ENCODE measurements at places on chromosomes 12 and 14.

- DNase-seq = no peak
These were observed 76.2 kb upstream of the FRMD6 start for GRCh38 chr14:51575349-51576116.

DNA sequence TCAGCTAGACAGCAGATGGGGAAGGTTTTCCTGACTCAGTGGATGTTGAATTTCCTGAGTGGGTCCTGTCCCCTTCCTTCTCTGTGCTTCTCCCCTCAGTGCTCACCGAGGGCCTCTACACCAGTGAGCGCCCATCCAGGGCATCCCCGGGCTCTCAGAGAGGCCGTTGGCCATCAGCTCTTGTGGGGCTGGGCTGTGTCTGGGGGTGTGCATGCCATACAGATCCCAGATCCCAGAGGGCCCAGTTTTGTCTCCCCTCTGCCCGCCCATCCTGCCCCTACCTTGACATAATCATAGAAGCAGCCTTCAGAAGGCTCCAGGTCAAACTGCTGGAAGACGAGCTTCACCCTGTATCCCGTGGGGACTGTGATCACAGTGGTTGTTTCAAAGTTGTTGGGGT, 1.1 kb downstream of the C1R start:
- no peak for DNase-seq

GRCh38 chr12:92034083-92034482, 111.6 kb downstream of the BTG1 start:
- no peak for DNase-seq

DNA sequence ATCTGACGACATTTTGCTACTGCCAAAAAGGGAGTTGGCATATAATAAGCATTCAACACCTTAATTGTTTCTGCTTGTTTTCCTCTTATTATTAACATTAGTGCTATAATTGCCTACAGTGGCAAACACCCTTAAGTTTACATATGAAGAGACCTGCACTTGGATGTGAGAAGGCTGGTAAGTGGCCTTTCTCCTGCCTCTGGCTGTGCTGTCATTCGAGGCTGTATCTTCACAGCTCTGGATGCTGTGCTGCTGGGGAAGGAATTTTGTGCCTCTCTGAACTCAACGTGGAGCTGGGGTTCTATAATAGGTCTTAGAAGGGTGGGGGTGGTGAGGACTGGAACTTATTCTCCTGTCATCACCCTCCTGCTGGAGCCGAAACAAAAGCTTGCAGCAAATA, 385.9 kb downstream of the EMP1 start:
- DNase-seq = no peak

DNA sequence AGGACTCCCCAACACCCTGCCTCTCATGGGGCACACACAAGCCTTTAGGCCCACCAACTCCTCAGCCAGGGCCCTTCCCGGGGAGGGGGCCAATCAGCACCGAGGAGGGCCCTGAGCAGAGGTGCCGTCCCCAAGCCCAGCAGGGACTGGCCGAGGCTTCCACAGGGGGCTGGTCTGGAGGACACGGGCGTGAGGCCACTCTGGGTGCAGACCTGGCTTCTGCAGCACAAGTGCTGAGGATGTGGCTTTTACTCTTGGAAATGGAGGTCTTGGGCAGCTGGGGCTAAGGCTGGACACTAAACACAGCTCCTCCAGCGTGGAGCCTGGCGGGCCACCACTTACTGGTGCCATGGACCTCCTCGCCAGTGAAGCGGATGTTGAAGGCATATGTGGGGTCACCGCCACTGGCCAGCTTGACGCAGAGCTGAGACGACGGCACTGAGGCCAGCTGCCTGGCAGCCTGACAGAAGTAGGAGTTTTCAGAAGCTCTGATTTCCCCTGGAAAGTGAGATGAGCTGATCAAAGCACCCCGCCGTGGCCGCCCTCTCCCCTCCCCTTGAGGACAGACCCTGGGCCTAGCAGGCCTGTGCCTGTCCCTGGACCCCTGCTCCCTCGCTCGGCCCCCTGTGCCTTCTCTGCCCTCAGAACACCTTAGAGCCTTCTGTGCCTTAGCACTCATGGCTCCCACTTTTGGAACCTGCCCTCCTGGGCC, 44.0 kb downstream of the TRAFD1 start:
- DNase-seq = no peak

DNA sequence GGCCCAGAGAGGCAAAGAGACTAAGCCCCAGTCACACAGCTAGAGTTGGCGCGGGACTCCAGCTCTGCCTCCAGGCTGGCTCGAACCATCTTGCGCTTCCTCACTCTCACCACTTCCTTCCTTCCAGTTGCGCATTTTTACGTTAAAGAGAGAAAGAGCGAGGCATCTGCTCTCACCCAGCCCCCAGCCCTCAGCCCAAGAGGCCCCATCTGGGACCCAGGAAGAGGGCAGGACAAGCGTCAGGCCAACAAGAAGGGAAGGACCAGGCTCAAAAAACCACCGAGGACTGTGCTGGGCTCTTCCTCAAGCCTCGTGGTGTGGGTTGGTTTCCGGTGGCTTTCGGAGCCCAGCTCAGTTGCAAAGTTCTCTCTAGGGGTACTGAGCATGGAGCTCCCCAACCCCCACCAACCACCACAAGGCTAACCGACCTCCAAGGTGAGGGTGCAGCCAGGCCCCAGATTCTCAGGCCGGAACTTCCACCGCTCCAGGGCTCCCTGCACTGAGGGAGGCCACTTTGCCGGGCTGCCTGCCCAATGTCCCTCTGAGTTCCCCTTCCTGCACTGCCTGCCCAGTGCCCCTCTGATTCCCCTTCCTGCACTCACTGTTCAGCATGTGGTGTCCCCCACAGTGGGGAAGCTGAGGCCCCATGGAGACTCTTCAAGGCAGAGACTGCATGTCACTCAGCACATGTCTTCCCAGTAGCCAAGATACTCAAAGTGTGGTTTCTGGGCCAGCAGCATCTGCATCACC, 35.9 kb downstream of the TESC start:
- DNase-seq = peak; percentile 59

GRCh38 chr14:73100334-73100733, 36.0 kb upstream of the PSEN1 start:
- DNase-seq = no peak

- no peak for DNase-seq
These were observed 107.2 kb downstream of the RAD51B start for GRCh38 chr14:67926821-67927220.

GRCh38 chr14:77838831-77839511, 39.1 kb downstream of the ADCK1 start:
- no peak for DNase-seq

- DNase-seq = no peak
These were observed 70.4 kb downstream of the KCNC2 start for GRCh38 chr12:75139196-75139595.

- DNase-seq = no peak
These were observed 60.6 kb downstream of the GUCY2C start for GRCh38 chr12:14635776-14636175.

DNA sequence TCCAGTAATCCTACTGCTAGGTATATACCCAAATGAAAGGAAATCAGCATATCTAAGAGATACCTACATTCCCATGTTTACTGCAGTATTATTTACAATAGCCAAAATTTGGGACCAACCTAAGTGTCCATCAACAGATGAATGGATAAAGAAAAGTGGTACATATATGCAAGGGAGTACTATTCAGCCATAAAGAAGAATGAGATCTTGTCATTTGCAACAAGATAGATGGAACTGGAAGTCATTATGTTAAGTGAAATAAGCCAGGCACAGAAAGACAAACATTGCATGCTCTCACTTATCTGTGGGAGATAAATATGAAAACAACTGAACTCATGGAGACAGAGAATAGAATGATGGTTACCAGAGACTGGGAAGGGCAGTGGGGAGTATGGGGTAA, 109.5 kb downstream of the INSM2 start:
- DNase-seq = no peak

DNA sequence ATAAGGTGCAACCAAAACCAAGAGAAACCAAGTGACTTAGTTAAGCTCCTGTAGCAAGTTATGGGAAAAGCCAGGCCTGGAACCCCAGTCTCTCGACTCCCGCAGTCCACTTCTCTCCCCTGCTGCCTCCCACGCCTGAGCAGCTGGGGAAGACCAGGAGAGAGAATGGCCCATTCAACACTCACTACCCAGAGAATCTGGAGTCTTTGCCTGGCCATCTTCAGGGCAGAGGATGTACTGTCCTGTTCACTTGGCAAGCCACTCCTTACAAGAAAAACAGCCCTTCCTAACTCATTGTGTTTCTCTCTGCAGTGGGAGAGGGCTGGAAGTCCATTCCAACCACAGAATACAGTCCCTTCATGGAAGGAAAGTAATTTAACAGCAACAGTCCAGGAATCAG, 1.8 kb downstream of the PITPNM2 start:
- DNase-seq = no peak

DNA sequence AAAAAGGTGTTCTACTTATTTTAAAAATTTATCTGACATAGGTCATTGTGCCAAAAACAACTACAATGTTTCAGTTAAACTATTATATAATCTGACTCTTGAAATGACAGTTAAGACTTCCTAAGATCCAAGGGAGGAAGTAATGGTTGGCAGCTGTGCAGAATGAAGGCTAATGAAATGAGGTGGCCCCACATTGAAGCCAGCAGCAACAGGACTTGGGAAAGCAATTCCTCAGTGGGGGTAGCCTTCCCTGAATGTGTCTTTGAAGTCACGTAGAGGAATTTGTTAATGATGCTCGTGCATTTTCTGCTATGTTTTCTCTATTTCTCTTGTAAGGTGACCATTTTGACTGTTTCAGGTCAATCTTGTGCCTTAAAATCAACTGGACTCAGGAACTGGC, 162.4 kb upstream of the DAAM1 start:
- DNase-seq = no peak

GRCh38 chr12:8773461-8773860, 49.0 kb upstream of the A2ML1 start:
- DNase-seq = no peak

DNA sequence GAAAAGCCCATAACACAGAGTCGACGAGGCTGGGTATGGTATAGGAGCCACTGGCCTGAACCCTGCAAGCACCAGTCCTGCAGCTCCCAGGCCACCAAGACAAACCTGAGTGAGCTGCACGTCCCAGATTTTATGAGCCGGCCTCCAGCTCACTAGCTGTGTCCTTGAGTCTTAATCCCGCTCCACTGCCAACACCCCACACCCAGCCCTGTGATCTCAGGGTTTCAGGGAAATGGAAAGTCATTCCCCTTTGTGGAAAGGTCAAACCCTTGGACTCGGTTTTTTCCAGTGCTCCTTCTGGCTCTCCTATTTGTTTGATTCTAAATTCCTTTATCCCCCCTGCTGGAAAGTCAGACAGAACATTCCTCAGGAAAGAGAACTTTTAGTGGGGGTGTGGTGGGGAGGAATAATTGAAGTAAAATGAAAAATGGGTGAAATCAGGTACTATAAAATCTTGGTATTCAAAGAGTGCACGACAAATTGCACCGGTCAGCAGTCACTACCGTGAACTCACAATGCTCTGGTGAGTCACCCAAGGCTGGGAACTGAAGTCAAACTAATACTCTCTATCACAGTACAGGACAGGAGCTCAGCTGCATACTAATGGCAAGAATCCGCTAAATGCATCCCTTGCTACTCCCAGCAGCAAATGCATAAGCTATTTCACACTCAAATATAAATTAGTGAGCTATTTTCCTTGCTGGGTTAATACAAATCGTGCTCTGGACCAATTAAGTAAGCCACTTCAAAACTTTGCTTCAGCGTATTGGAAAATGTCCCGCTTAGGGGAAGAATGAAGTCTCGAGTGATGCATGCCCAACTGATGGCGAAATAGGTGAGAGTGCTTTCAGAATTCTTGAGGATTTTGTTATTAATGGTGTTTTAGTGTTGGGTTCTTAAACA, 9.0 kb downstream of the PITPNM2 start:
- DNase-seq = no peak

GRCh38 chr14:55929136-55929535, 189.1 kb upstream of the PELI2 start:
- no peak for DNase-seq

- no peak for DNase-seq
These were observed 22.3 kb downstream of the GALNT8 start for GRCh38 chr12:4742416-4742970.

DNA sequence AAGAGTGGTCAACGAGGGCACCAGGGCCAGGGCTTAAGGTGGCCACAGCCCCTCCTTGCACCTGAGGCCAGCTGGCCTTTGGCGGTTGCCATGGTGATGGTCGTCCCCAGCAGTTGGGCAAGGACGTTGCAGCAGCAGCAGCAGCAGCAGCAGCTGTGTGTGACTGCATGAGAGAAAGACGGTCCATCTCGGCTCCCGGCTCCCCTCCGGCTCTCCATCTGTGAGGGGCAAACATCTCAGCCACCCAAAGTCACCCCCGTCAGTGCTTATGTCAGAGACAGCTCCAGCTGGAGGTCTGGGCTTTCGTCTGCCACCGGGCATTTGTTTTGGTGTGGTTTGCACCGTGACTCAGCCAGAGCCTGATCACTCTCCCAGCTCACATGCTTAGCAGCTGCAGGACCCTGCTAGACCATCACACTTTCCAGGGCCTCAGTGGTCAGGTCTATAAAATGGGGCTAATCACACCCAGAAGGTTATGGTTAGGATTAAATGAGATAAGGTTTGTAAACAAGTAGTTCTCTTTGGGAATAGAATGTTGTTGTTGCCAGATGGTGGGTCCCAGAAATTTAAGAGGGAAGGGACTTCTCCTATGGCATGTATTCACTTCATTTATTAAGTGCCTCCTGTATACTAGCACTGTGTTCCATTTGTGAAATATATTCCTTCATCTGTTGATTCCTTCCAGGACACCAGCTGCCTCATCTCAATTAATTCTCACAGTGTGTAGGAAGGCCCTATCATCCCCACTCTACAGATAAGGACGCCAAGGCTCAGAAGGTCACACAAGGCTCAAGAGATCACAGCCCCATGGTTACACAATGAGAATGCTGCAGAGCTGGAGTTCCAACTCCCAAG, 212.6 kb upstream of the LHX5 start:
- no peak for DNase-seq

GRCh38 chr12:21801522-21802288, 27.2 kb upstream of the KCNJ8 start:
- DNase-seq = no peak

- no peak for DNase-seq
These were observed 208.6 kb downstream of the RASSF9 start for GRCh38 chr12:85627584-85627983.

DNA sequence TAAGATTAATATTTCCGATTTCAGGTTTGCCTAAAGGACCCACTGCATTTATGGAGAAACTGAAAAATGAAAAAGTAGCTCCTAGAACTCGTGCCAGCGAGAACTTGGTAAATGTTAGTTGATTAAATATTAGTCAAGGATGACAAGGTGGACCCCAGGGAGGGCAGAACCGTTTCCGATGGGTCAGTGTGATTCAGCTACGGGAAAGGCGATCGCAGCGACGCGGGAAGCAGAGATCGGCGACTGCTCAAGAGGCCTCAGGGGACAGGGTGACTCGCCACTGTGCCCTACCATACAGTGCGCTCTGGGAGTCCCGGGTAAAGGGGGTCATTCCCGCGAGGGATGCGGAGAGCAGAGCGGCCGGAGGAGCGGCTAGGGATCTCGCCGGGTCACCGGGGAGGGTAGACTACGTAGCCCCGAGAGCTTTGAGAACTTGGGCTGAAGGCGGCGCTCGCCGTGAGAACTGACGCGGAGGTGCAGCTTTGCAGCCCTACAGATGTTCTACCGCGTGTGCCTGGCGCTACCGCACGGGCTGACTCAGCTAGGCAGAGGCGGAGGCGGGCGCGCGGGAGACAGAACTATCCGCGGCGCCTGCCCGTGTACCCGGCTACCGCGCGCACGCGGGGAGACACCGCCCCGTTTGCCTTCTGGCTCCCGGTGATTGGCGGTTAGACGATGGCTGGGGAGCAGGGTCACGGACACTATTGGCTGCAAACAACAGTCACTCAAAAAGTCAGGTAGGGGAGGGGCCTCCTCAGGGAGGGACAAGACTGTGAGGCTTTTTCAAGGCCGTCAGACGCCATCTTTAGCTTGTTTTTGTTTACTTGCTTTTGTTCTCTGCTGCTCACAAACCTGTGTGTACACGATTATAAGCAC, 3.2 kb downstream of the C14orf93 start:
- DNase-seq = peak; percentile 96
